ENCODE measurements at places on chromosomes 4 and X.
A peak's percentile ranks its signal among the peaks of the same experiment; 100 is the strongest.

GRCh38 chr4:120927801-120928409 lies 5.4 kb upstream of the PRDM5 start:
- DNase-seq: no peak

DNA sequence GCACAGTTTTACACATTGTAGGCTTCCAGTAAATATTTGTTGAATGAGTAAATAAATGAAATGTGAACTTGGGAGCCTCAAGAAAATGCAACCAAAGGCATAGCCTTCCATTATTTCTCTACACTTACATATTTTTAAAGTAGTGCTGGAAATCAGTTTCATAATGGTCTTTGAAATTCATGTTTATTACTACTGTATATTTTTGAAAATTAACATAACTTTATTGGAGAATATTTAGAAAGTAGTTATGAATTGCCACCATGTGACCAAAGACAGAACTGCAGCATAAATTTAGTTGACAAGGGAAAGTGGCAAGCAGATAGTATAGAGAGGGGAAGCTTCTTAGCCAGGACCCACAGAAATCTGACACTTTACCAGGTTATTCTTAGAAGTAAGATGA lies 6.4 kb downstream of the TCEAL8 start:
- DNase-seq: peak; percentile 6

DNA sequence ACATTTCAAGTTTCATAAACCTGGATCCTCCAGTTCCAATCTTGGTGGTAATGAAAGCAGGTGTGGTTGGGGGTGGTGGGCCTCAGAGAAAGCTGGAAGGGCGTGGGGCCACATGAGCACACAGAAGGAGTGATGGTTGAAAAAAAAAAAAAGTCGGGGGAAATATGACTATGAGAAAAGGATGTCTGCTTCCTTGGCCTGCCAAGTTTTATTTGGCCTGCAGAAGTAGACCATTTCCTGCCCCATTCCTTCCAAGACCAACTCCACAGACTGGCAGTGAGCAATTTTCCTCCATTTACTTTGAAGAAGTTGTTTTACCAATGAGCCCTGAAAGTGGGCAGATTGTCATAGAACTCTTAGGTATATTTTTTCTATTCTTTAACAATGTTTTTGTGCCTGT lies 43.3 kb downstream of the LNX1 start:
- no peak for DNase-seq

DNA sequence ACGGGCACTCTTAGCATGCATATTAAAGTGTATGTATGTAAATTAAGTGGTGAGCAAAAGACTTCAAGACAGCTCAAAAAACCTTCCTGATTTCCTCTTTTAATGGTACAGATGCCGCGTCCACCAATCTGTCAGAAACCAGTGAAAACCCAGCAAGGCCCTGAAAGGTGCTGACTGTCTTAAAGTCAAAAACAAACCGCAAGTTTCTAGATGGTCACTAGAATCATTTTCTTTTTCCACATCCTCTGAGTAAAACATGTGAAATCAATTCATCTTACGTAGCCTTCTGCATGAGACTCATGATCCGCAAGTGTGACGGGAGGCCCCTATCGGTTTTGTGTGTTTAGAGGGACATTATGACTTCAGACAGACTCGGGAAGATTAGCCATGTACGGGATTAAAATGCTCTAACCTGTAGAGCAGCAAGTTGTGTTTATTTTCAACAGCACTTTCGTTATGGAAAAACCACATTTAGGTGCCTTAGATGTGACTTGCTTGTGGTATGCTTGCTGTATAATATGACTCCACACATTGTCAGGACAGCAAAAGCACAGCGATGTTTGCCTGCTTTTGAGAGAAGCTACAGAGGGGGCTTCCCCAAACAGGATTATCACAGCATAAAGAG lies 88.2 kb upstream of the STS start:
- DNase-seq: peak; percentile 41

GRCh38 chr4:6225469-6225868 lies 25.1 kb upstream of the JAKMIP1 start:
- peak; percentile 51 for DNase-seq

DNA sequence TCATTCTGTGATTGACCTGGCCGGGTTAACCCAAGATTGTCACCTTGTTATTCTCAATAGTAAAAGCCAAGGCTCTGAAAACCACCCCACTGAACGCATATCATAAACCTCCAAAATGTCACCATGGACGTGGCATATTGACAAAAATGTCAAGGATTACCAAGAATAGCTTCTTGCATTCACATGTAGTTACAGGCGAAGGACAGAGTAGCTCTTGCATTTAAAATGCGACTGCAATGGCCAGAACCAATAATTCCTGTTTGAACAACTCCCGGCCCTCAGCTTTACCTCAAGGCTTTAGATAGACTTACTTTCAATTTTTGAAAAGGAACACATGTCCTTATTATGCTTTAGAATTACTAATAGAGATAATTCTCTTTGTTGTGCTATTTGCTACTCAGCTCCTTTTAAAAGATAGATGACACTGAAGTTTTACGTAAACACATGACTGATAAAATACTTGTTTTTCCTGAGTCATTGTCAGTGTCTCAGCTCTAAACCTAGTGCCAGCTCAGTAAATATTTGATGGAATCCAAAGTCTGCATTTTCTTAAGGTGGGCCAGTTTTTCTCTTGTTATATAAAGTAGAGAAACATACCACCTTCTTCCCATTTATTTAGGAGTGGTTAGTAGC lies 66.3 kb downstream of the CLDN34 start:
- DNase-seq: no peak

DNA sequence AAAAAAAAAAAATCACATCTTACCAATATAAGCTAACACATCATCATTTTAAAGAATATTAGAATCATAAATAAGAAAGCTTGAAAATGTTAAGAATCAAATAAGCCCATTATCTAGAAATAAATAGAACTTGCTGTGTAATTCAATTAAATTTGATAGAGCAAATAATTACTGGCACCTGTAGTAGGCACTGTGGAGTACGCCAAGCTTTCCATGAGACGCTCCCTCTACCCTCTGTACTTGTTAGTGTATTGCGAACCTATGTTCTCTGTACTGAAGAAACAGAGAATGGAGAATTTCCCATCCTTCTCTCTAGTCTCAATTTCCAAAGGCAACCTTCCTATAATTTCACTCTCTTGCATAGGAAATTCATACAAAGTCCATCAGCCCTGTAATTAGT lies 61.7 kb upstream of the HAND2 start:
- DNase-seq: no peak

- no peak for DNase-seq
These were observed 10.7 kb upstream of the FBXL5 start for GRCh38 chr4:15665753-15666365.

GRCh38 chr4:26397086-26397485 lies 76.3 kb downstream of the RBPJ start:
- DNase-seq: no peak

DNA sequence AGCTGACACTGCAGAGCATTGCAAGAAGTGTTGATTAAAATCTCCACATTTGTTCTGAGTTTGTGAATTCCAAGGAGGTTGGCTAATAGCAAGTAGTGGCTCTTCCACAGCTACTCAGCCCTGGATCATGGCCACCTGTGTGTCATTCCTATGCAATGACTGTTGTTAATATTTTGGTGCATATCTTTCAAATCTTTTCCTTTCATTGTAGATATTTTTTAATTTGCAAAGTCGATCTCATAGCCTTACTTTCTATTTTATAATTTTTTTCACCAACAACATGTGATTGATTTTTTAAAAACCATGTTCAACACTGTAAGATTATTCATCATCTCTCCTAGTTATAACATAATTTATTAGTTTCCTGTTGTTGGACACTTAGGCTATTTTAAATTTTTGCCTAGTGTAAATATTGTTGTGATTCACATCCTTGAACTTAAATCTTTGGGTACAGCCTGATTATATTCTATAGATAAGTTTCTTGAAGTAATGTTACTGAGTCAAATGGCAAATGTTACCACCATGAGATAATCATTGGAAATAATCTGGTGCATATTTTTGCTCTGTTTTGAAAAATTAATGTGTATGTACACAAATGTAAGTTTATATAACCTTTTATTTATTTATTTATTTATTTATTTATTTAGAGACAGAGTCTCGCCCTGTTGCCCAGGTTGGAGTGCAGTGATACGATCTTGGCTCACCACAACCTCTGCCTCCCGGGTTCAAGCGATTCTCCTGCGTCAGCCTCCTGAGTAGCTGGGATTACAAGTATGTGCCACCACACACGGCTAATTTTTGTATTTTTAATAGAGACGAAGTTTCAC lies 17.1 kb upstream of the ARHGAP10 start:
- no peak for DNase-seq

DNA sequence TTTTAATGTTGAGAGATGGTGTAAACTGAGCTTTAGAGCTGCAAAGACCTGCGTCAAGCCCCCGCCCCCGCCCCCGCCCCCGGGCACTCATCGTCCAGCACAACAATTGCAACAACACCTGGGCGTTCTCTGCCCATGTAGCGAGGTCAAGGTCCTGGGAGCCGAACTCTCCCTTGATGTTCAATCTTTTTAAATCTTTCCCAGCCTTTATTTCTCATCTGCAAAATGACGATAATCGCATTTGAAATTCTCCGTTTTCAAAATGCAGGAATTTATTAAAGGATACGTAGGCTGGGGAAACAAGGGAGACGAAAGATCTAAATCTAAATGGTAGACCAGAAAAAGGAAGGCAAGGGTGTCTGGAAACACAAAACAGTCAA lies 648 bp upstream of the MSMO1 start:
- peak; percentile 59 for DNase-seq

GRCh38 chr4:169151671-169152070 lies 119.1 kb downstream of the SH3RF1 start:
- no peak for DNase-seq

DNA sequence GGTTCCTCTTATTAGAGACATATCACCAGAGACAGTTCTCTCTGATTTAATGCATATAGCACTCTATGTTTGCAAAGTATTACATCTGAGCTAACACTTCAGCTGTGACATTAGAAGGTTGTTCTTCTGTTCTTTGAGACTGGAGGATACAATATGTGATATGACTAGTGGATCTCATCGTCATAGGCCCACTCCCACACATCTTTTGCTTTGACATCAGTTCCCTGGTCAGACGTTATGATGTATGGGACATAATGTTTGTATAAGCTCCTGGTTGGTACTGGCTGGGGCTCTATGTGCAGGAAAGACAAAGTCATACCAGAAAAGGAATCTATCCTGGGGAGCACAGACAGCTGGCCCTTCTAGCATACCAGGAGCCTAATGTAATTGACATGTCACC lies 57.7 kb upstream of the MAML3 start:
- no peak for DNase-seq

GRCh38 chr4:11152684-11153083 lies 276.0 kb downstream of the HS3ST1 start:
- DNase-seq: no peak

DNA sequence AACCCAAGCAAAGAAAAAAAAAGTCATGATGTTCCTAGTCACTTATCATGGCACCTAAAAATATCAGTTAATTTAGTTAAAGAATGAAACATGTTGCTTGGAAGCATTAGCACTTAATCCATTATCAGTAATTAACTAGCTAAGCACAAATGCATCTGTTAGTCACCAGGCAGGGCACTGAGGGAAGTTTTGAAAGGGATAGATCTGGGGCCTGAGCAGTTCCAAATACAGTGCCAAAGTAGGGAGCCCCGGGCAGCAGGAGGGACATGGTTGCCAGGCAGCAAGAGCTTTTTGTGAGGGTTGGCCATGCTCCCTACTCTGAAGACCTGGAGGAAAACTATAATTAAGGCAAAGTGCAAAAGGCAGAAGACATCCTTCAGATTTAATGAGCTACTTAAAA lies 62.0 kb downstream of the PHKA1 start:
- DNase-seq: no peak

GRCh38 chr4:124514588-124514987 lies 197.9 kb downstream of the ANKRD50 start:
- DNase-seq: no peak
